ENCODE measurements at places on chromosomes 2 and 18.

- no peak for DNase-seq
Observed at GRCh38 chr2:148957023-148957422, 81.5 kb upstream of the LYPD6B start.

GRCh38 chr18:34330308-34330707, 105.6 kb upstream of the NOL4 start:
- no peak for DNase-seq

- no peak for DNase-seq
Observed at GRCh38 chr2:211946960-211947359, 591.6 kb downstream of the ERBB4 start.

DNA sequence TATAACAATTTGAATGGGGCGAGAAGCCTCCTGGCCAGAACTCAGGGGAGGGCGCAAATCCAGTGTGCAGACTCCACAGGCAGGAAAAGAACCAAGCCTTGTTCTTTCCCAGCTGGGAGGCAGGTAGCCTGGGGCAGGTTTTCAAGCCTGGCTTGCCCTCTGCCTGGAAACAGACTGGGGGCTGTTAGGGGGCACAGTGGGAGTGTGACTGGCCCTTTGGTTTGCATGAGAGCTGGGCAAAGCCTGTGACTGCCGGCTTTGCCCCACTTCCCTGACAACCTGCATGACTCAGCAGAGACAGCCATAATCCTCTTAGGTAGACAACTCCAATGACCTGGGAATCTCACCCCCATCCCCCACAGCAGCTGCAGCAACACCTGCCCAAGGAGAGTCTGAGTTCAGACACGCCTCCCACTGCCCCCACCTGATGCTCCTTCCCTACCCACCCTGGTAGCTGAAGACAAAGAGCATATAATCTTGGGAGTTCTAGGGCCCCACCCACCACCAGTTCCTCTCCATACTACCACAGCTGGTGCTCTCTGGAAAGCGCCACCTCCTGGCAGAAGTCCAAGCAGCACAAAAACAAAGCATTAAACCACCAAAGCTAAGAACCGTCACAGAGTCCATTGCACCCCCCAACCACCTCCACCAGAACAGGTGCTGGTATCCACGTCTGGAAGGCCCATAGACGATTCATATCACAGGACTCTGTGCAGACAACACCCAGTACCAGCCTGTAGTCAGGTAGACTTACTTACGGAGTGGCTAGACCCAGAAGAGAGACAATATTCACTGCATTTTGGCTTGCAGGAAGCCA, 402.5 kb downstream of the STK39 start:
- no peak for DNase-seq

GRCh38 chr2:187976986-187977333, 314.7 kb upstream of the GULP1 start:
- DNase-seq: no peak

- DNase-seq: no peak
Observed at GRCh38 chr2:168997118-168997521, 34.0 kb downstream of the ABCB11 start.

- DNase-seq: no peak
Observed at GRCh38 chr18:23141104-23141999, 6.1 kb downstream of the CABLES1 start.

DNA sequence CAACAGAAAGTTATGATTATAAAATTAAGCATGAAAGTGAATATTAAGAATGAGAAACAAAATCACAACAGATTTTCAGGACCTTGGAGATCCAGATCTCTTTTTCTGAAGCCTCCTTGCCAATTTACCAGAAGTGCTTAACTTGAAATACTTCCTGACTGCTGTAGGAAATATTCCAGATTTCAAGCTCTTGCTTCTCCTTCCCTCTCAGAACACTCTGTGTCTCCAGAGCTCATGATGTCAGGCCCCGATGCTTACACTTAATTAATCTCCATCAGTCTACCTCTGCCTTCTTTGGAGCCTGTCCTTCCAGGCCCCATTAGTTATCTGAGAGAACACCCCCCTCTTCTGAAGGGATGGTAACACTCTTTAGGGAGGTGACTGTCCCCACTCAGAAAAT, 20.7 kb upstream of the NT5C1B start:
- no peak for DNase-seq

- DNase-seq: no peak
Observed at GRCh38 chr2:45169339-45170190, 160.3 kb upstream of the SIX2 start.

DNA sequence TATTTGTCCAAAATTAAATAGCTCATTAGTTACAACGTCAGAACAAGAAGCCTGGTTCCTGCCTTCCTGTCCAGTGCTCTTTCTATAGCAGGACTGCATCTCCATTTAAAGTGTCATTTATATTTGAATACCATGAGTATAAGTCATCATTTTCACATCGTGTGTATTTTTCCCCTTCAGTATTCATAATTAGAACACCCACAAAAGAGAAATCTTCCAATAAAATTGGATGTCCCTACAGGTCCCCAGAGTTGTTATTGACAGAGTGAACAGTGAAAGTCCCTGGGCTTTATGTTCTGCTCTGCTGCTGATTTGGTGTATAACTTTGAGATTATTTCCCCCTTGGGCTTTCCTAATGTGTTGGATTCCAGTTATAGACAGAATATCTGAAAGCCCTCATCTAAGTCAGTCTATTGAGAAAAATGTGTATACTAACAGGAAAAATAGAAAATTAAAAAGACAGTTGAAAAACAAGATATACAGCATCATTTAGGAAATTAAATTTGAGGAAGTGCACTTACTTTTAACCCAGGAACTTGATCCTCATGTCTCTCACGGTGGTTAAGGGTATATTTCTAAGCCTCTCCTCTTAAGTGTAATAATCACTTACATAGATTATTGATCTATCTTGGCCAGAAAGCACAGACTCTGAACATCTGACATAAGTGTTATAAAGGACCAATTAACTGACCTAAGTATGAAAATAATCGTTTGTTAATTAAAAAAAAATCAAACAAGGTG, 15.2 kb upstream of the REV1 start:
- no peak for DNase-seq

DNA sequence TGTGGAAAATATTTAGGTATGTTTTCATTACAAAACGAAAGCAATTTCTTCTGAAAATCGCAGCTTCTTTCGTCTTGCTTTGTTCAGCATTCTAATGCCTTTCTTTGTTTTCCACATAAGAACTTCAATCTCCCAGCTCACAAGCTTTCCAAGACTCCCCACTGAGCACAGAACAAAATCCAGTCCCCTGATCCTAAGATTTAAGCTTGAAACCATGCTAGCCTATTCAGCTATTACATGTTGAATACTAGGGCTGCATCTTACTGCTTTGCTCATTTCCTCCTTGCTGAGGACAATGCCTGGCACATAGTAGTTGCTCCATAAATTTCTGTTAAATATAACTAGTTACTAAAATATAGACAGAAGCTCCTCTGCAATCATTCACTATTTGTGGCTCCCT, 160.6 kb downstream of the GALNT3 start:
- no peak for DNase-seq

All from cortex of kidney (tissue), 1 donor.